ENCODE measurements at places on chromosomes 6 and 20. TPM values are rescaled to one million over a fixed set of nuclear protein-coding genes. Genes with fewer than 3 reads are reported as not detected.

Gene C20orf141
- total RNA-seq = not detected

Gene SCUBE3
- total RNA-seq = 0.03 TPM

Gene C2
- total RNA-seq = 7.0 TPM

- DNase-seq = no peak
Observed at GRCh38 chr20:20483328-20483727, 115.4 kb downstream of the INSM1 start.

- DNase-seq = no peak
Observed at GRCh38 chr20:19943061-19943521, 74.1 kb upstream of the NAA20 start.

DNA sequence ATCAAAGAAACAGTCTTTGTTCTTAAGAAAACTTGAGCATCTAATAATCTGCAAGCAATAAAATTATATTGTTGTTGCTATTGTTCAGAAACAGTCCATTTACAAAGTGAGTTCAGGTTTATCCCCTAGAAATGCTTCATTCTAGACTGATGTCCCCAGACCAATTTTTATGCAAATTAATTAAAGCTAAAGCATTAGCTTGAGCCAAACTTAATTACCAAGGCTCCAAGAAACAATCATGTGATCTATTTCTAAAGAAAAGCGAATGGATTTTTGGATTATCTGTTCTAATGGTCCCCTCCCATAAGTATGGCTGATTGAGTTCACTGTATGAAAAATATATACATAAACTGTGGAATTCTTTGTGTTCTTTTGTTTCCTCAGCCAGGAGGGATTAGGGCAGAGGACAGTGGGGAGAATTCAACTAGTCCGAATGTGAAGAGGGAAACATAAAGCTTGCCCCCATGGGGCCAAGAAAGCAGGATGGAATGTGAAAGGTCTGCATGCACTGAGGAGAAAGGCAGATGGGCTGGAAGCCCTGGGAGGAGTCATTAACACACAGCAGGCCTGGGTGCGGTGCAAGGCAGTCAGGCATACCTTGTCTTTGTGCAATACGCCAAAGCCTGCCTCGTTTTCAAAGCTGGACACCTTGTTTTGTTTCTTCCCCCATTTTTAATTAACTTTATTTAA, 597.1 kb downstream of the KIF16B start:
- DNase-seq = no peak

DNA sequence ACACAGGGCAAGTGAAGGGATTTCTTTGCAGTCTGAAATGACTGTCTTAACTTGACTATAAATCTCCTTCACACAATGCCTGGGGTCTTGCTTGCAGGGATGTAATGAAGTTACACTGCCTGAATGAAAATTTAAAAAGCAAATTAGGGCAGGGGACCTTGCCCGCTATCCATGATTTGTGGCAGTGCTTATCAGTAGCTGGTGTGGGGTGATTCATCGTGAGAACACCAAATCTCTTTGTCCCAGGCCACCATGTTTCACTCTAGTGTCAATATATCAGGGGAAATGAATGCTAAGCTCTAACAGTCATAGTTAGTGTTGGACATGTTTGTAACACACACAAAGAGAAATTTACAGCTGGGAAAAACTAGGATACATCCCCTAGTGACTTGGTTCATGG, 713.7 kb upstream of the EPHA7 start:
- DNase-seq = no peak

DNA sequence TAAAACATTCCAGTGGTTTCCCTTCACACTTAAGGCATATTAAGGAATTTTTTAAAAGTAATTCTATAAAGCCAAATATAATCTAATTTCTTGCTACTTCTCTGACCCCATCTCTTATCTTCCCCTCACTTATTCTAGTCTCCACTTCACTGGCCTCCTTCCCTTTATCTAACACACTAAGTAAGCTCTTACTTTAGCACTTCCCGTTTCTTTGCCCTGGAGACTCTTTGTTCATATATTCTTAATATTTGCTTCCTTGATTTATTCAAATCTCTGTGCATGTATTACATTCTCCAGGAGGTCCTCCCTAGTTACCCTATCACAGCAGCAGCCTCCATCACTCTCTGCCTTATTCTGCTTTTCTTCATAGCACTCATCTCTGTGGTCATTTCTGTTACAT, 20.3 kb downstream of the GTPBP2 start:
- DNase-seq = no peak

Data from myocyte (in vitro differentiated cells).